ENCODE measurements at places on chromosomes 4 and X.

GRCh38 chr4:76641351-76641750, 206.3 kb downstream of the SHROOM3 start:
- DNase-seq = no peak

GRCh38 chr4:10281996-10282395, 165.4 kb upstream of the WDR1 start:
- no peak for DNase-seq

- no peak for DNase-seq
Observed at GRCh38 chr4:3186609-3187008, 62.4 kb upstream of the MSANTD1 start.

- no peak for DNase-seq
Observed at GRCh38 chrX:138349351-138349750, 362.2 kb downstream of the FGF13 start.

DNA sequence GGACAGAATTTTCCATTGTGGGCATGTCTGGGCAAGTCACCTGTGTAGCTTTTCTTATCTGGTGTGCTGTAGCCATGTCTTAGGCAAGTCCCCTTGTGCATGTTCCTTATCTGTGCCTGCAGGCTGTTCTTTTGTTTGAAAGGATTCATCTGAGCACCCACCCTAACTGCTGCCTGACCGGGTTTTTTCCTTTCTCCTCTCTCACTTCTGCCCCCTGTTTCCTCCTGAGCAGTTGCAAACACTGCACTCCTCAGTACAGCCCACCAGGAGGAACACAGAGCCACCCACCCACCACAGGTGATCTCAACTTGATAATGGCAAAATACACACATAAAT, 29.2 kb upstream of the IL9R start:
- DNase-seq = no peak

DNA sequence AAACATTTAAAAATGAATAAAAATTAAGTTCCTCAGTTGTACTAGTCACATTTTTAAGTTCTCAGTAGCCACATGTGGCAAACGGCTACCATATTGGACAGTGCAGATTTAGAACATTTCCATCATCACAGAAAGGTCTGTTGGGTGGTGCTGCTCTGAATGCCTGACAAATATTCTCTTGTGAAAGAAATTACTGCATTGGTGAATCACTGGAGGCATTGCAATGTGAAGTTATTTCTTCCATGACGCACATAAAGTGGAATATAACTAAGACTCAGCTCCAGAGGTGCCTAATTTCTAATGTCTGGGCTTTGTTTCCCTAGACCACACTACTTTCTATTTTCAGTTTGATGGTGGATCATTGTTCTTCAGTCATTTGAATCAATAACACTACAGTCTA, 44.9 kb downstream of the CLNK start:
- no peak for DNase-seq

GRCh38 chr4:179728305-179728704, 2286.1 kb upstream of the AGA start:
- no peak for DNase-seq

DNA sequence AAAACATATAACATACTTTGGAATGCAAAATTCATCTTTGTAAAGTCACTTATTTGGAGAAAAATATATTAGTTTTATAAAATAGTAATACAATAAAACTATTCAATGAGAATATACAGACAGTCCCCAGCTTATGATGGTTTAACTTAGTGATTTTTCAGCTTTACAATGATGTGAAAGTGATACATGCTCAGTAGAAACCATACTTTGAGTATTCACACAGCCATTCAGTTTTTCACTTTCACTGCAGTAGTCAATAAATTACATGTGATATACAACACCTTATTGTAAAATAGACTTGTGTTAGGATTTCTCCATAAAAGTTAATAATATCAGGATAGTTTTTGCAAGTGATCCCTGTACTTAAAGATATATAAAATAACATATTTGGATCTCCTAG, 436.0 kb downstream of the CENPC start:
- DNase-seq = no peak
